Stimulated activated CD8-positive, alpha-beta memory T cell treated with anti-CD3 and anti-CD28 coated beads, Interleukin-2, amount 100 ng/mL, for 1 hour (primary cell): ENCODE measurements at places on chromosomes 6 and 20.

DNA sequence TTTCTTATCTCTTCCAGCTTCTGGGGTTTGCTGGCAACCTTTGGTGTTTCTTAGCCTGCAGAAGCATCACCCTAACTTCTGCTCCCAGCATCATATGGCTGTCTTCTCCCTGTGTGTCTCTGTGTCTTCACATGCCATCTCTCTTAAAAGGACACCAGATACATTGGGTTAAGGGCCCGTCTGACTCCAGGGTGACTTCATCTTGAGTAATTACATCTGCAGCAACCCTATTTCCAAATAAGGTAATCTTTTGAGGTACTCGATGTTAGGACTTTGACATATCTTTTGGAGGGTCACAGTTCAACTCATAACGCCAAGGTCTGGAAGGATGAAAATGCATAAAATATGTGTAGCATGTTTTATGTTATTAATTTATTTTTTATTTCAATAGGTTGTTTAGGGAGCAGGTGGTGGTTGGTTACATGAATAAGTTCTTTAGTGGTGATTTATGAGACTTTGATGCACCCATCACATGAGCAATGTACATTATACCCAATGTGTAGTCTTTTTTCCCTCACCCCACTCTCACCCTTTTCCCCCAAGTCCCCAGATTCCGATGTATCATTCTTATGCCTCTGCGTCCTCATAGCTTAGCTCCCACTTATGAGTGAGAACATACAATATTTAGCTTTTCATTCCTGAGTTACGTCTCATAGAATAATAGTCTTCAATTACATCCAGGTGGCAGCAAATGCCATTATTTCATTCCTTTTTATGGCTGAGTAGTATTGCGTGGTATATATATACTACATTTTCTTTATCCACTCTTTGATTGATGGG is 131.1 kb downstream of the TBXT start:
- DNase-seq = no peak

GRCh38 chr6:10759312-10759839 is 11.8 kb downstream of the TMEM14B start:
- DNase-seq = no peak

GRCh38 chr20:59578436-59579403 is 25.6 kb upstream of the PHACTR3 start:
- no peak for DNase-seq

- DNase-seq = no peak
Observed at GRCh38 chr20:14470977-14471661, 133.7 kb upstream of the FLRT3 start.

DNA sequence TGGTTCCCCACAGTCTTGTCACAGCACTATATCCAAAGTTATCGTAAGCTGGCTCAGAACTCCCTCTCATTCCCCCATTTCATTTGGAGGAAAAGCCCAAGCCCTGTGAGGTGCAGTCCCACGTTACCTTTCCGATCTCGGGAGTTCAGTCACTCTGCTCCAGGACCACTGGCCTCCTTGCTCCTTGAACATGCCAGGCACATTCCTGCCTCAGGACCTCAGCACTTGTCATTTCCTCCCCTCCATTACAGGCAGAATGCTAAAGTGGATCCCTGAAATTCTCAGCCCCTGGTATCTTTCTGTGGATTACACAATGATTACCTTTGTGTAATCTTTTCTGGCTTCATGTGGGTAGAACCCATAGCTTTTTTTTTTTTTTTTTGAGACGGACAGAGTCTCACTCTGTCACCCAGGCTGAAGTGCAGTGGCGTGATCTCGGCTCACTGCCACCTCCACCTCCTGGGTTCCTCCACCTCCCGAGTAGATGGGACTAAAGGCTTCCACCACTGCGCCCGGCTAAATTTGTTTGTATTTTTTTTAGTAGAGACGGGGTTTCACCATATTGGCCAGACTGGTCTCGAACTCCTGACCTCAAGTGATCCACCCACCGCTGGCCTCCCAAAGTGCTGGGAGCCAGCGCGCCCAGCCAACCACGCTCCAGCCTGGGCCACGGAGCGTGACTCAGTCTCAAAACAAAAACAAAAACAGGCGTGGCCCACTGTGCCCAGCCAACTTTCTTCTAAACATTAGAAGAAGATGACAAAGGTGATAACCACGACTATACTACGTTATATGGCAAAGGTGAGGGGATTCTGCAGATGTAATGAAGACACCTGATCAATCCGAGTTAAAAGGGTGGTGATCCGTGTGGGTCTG is 4.0 kb upstream of the OXT start:
- no peak for DNase-seq

GRCh38 chr20:8128291-8129060 is 3.6 kb upstream of the PLCB1 start:
- DNase-seq = no peak

- no peak for DNase-seq
Observed at GRCh38 chr6:24981386-24981760, 45.6 kb upstream of the RIPOR2 start.

DNA sequence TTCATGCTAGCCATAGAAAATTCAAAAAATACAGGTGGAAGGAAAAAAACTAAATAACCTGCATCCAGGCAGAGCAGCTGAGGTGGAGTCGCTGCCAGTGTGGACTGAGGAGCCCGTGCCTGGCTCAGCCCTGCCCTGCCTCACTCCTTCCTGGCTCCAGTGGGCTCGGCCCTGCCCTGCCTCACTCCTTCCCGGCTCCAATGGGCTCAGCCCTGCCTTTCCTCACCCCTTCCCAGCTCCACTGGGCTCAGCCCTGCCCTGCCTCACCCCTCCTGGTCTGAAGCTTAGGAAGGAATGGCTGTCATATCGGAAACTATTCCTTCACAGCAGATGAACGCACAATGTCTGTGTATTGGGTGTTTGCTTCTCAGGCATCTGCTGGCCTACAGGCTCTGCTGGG is 142.1 kb downstream of the SMOC2 start:
- no peak for DNase-seq
